ENCODE measurements at places on chromosomes 6 and 20. TPM values are rescaled to one million over a fixed set of nuclear protein-coding genes. Genes with fewer than 3 reads are reported as not detected.

GRCh38 chr6:144012534-144012933, 4.5 kb upstream of the PLAGL1 start:
- no peak for DNase-seq

DNA sequence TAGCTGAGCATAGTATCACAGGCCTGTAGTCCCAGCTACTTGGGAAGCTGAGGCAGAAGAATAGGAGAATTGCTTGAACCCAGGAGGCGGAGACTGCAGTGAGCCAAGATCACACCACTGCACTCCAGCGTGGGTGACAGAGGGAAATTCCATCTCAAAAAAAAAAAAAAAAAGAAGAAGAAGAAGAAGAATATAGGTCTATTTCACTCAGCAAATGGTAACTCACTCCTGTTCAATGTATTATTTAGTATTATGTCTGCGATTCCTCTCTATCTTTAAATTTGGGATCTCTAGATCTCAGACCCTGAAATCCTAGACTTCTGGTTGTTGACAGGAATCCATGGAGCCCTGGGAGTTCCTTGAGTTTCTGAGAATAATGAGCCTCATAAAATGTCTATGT, 98.6 kb downstream of the HFE start:
- no peak for DNase-seq

DNA sequence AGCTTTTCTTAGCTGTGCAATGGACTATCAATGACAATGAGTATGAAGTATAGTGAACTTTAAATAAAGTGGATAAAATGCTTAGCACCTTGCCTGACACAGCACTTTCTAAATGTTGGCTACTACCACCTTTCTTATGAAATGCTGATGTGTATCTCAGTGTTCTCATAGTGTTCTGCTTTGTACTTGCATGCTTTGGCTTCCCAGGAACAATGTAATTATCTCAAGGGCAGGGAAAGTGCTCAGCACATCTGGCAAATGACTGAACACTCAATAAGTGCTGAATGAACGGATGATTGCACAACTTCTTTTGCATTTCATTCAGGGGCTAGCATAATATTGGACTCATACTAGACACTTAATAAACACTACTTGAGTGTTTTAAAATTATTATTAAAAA, 28.2 kb upstream of the NOX3 start:
- no peak for DNase-seq

DNA sequence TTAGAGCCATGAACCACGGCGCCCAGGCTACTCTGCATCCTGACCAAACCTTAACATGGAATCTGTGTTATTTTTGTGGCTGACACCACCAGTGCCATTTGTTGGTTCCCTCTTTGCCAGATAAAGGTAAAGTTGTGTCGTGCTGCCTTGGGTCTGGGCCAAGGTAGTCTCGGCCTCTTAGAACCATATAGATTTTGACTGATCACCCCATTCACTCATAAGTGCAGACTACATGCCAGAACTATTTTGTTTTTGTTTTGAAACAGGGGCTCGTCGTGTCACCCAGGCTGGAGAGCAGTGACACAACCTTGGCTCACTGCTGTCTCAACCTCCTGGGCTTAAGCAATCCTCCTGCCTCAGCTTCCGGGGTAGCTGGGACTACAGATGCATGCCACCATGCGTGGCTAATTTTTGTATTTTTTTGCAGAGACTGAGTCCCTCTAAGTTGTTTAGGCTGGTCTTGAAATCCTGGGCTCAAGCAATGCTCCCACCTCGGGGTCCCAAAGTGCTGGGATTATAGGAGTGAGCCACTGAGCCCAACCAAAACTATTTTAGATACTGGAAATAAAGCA, 19.2 kb upstream of the RIPOR3 start:
- no peak for DNase-seq

DNA sequence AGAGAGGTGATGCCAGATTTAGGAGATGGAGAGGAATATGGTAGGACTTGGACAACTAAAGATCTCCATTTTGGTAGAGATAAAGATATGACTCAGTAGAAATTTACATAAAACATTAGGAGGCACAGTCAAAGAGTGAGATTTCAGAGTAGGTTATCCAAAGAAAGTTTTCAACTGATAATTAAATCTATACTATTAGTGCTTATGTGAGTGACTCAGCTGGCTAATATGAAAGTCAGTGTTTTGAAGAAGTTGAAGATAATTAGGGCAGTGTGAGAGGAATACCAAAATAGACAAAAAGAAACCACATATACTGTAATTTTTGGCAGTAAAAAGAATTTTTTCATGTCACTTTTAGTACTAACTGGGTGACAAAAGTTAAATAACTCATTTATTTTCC, 712.8 kb upstream of the HS3ST5 start:
- DNase-seq = no peak

- DNase-seq = no peak
These were observed 96.7 kb upstream of the FAM184A start for GRCh38 chr6:119174879-119175817.

DNA sequence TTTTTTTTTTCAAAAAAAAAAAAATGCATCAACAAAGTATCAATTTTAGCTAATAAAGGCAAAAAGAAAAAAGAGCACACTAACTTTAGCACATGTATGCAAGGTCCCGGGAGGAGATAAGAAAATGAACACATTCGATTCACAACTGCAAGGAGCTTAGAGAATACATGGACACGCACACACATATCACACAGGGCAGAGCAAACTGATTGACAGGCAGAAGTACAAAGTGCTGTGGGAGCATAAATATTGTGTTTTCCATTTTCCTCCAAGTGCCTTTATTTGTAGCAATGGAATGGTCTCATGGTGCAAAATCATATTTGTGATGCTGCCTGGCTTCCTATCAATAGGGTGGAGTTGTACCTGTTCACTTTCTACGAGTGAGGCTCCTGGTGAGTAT, 63.8 kb downstream of the SGK1 start:
- no peak for DNase-seq

- DNase-seq = no peak
These were observed 7.9 kb downstream of the TAAR1 start for GRCh38 chr6:132651062-132651461.

DNA sequence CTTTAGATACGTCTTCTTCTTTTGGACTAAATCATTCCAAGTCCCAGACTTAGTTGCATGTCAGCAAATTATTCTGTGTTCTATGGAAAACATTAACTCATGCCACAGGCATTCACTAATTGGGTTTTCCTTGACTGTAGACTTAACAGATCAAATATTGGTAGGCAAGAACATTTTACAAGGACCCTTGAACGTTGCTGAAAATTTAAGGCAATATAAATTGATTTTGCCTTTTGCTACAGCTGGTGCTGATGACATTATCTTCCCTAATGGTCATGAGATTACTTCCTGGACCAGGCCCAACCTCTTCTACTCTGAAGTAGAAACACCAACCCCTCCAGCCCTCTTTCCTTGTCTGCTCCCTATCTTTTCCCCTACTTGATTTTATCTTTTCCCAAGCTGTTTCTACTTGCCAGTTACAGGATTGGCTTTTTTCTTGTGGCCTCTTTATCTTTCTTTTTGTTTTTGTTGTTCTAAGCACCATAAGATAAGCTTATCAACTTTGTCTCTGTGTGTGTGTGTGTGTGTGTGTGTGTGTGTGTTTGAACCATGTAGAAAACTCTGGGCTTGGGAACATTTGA, 514.0 kb upstream of the SOX4 start:
- DNase-seq = no peak

- DNase-seq = no peak
These were observed 28.9 kb downstream of the PLG start for GRCh38 chr6:160730911-160731310.

DNA sequence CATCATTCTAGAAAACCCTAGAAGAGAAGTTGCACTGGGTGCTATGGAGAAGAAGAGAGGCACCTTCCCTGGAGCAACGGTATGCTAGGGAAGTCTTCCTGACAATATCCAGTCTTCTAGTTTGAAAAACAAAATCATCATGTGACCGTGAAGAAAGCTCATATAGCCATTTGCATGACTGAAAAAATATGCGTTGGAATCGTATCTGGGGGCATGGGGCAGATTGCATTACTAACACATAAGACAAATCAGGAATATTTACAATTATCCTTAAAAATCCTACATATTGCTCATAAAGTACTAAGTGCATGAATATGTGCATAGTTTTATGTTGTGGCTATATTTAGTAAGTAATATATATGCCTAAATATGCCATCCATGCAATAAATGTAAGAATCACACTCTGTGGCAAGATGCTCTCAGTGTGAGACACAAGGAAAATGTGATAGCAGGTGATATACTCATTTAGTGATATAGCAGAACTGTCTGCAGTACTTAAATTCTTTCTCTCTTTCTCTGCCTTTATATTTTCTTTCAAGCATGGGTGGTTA, 26.8 kb downstream of the HTR1E start:
- no peak for DNase-seq

GRCh38 chr6:12548526-12548925, 168.0 kb upstream of the PHACTR1 start:
- no peak for DNase-seq

DNA sequence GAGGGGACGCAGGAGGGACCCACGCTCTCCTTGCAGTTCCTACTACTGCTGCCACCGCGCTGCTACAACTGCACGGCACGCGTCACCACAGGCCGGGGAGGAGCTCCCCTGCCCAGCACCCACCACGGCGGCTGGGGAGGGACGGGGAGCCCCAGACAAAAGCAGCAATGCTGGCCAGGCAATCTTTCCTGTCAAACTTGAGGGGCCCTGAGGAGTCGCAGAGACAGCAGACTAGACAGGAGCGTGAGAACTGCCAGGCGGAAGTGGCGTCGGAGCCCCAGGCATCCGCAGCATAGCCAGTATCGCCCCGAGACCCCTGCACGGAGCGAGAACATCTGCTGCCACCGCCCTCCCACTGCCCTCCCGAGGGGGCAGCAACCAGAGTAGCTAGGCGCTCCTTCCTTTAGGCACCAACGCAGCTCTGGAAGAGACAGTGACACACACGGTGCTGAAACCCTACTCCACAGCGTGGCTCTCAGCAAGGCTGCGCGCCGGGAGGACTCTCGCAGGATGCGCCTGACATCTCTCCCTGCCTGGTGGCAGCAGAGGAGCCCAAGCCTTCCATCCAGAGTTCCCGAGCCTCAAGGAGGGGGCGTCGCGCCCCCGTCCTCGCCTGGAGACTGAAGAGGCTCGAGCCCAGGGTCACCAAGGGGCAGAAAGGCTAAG, 2.2 kb downstream of the TAF4 start:
- DNase-seq = no peak

DNA sequence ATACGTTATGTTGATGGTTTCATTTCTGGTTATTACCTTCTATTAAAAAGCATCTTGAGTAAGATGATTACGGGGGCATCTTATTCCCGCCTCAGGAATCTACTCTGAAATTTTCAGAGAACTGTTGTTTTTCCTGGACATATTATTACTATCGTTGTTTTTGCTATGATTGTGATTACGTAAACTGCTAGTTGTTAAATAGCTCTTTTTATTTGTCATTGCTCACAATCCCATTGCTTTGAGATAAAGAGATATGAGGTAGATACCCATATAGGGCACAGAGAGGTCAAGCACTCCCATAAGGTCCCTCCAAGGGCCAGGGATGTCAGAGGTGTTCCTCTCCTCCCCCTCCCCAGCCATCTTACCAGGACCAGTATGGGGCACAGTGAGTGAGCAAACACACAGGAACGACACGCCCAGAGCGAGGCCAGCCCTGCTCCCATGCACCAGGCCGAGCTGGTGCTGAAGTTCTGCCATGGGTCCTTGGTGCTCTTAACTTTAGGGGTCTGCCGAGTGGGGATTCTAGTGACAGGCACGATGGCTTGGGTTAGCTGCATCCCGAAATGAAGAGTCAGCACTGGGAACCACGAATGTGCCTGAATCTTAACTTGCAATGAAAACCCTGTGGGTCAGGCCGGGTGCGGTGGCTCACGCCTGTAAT, 49.9 kb downstream of the PRDM1 start:
- no peak for DNase-seq

- no peak for DNase-seq
These were observed 5.6 kb upstream of the PLCG1 start for GRCh38 chr20:41131594-41132387.

DNA sequence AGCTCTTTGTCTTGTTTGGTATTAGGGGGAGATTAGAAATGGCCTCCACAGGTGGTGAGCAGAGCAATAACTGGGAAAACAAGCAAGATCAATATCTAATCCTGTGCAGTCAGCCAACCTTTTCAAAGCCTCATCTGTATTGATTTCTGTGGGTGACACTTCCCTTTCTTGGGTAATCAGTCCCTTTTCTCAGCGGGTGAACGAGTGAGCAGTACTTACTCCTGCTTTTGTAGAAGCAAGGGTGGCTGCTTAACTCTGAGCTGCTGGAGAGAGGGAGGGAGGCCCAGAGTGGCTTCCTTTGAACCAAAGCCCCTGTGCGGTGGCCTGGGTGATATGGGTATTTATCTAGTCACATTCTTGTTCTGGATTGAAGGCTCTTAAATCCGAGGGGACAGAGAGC, 254.8 kb upstream of the CHD6 start:
- no peak for DNase-seq

- no peak for DNase-seq
These were observed 267.7 kb downstream of the HAO1 start for GRCh38 chr20:7672571-7672970.

DNA sequence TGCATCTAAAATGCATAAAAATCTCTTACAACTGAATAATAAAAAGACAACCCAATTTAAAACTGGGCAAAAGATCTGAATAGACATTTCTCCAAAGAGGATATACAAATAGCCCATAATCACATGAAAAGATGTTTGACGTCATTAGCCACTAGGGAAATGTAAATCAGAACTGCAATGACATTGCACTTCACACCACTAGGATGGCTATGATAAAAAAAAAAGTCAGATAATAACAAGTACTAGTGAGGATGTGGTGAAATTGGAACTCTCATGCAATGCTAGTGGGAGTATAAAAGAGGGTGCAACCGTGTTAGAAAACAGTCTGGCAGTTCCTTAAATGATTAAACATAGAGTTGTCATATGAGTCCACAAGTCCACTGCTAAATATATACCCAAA, 24.3 kb upstream of the TBX18 start:
- no peak for DNase-seq

Gene BEND3
- 1.7 TPM for total RNA-seq

Gene TMEM244
- not detected for total RNA-seq

Gene ISM1
- total RNA-seq = 1.0 TPM

Gene TREM2
- not detected for total RNA-seq

Gene SPATS1
- not detected for total RNA-seq

Measured in heart right ventricle (tissue), 16 donors.